CD14-positive monocyte (primary cell): ENCODE measurements at places on chromosomes 4 and X. TPM values are rescaled to one million over a fixed set of nuclear protein-coding genes. Genes with fewer than 3 reads are reported as not detected.

Gene NAA15
- polyA plus RNA-seq, result 8.8 TPM

GRCh38 chr4:125702406-125702805 lies 387.7 kb downstream of the FAT4 start:
- no peaks in the 10 kb centered on the region for H3K36me3 ChIP-seq
- no peaks in the 10 kb centered on the region for H3K27me3 ChIP-seq
- H3K4me1 ChIP-seq, result no peaks in the 10 kb centered on the region
- H3K27ac ChIP-seq, result no peak overlapping the region

Gene C4orf50
- not detected for polyA plus RNA-seq

Gene NAT8L
- polyA plus RNA-seq, result 0.01 and 0.03 TPM in 2 replicates

Gene NUDT10
- not detected in 2 replicates for polyA plus RNA-seq

Gene USP46
- polyA plus RNA-seq, result 2.3 TPM

- H3K36me3 ChIP-seq, result no peaks in the 10 kb centered on the region
- DNase-seq, result no peak
- H3K27ac ChIP-seq, result no peak overlapping the region
- no peaks in the 10 kb centered on the region for H3K27me3 ChIP-seq
- H3K4me1 ChIP-seq, result no peaks in the 10 kb centered on the region
- H3K4me3 ChIP-seq, result no peak overlapping the region
These were observed 203.1 kb downstream of the FBXO8 start for GRCh38 chr4:174080361-174080760.

DNA sequence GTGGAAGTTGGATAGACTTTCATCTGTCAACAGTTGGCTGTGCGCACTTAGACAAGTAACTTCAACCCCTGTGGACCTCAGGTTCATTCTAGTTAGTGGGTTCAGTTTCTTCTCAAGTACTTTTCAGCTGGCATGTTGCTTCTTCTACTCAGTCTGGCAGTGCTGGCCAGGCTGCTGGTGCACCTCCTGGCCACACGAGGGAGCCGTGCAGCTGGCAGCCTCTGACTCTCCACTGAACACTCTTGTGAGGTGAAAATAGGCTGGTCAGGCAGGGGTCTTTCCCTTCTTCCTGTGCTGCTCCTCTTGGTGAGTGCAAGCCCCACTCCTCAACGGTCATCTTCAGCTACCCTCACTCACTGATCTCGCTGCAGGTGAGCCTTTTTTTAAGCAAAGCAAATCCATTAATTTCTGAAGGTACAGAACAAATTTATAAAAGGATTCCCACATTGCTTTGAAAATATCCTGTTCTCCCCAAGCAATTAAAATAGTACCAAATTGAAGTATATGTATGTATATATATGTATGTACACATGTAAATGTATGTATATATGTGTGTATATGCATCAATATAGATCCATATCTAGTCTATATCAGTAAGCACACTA lies 30.6 kb downstream of the LONRF3 start:
- H3K4me1 ChIP-seq, result no peaks in the 10 kb centered on the region
- H3K27me3 ChIP-seq, result no peaks in the 10 kb centered on the region
- no peak overlapping the region for H3K27ac ChIP-seq

GRCh38 chr4:131119661-131120060 lies 2023.7 kb downstream of the C4orf33 start:
- no peak overlapping the region for H3K27ac ChIP-seq
- no peaks in the 10 kb centered on the region for H3K36me3 ChIP-seq
- no peaks in the 10 kb centered on the region for H3K27me3 ChIP-seq
- no peaks in the 10 kb centered on the region for H3K4me1 ChIP-seq

GRCh38 chr4:53861856-53862610 lies 202.4 kb downstream of the CHIC2 start:
- no peak overlapping the region for H3K4me3 ChIP-seq
- DNase-seq, result no peak
- H3K27me3 ChIP-seq, result no peaks in the 10 kb centered on the region
- no peak overlapping the region for H3K27ac ChIP-seq
- no peaks in the 10 kb centered on the region for H3K36me3 ChIP-seq

Gene MID1IP1
- polyA plus RNA-seq, result 48.4 TPM

DNA sequence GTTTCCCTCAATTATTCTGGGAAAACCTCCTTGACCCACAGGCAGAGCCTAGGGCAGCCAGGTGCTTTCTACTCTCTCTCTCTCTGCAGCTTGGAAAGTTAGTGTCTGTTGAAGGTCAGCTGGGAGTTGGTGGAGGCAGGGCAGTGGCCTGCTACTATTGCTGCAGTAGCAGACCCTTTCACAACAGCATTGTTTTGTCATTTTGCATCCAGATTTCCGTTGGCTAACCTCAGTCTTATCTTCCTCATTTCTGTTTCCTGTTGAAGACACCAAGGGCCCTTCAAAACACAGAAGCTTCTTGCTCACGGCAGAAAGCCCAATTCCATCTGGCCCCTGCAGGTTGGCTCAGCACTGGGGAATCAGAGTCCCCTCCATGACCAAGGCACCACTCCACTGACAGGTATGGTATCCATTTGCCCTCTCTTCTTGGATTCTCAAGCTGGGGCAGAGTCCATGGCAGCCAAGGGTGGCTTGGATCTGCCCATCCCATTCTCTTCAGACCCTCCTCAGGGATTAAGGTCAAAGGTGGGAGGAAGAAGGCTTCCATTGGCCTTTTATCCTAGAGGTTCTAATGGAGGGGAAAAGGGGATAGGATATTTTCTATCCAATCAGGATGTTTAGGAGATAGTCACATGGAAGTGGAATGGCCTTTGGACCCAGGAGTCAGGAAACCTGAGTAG lies 24.6 kb downstream of the VSIG4 start:
- H3K36me3 ChIP-seq, result peaks cover 38% of the 10 kb centered on the region
- H3K4me3 ChIP-seq, result peak overlapping the region; percentile 92
- no peaks in the 10 kb centered on the region for H3K27me3 ChIP-seq
- H3K27ac ChIP-seq, result peak overlapping the region; percentile 90
- peaks cover 100% of the 10 kb centered on the region for H3K4me1 ChIP-seq

Gene XAGE5
- not detected in 2 replicates for polyA plus RNA-seq

Gene MAP7D3
- polyA plus RNA-seq, result 3.4 TPM

Gene HSFX3
- polyA plus RNA-seq, result not detected in 2 replicates

DNA sequence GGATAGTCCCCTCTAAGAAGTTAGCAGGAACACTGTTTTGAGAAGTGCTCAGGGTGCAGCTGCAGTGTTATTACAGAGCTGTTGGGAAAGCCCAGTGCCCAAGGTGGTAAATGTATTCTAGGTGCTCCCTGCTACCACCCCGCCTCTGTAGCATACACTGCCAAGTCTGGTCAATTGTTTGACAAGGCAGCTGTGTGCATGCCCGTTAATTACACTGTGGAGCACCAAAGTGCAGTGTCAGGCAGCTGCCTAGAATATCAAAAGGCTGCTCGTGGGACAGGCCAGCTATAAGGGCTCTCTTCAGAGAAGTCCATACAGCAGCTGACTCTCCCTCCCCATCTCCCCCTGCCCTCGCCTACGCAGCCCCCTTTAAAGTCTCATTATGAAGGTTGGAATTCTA lies 99.9 kb upstream of the KLHL13 start:
- no peaks in the 10 kb centered on the region for H3K36me3 ChIP-seq
- peaks cover 39% of the 10 kb centered on the region for H3K4me1 ChIP-seq
- H3K4me3 ChIP-seq, result no peak overlapping the region
- no peak for DNase-seq
- no peaks in the 10 kb centered on the region for H3K27me3 ChIP-seq

GRCh38 chr4:177161781-177162180 lies 147.9 kb upstream of the NEIL3 start:
- no peaks in the 10 kb centered on the region for H3K27me3 ChIP-seq
- no peak overlapping the region for H3K4me3 ChIP-seq
- DNase-seq, result no peak
- no peak overlapping the region for H3K27ac ChIP-seq
- no peaks in the 10 kb centered on the region for H3K36me3 ChIP-seq
- no peaks in the 10 kb centered on the region for H3K4me1 ChIP-seq

- no peak overlapping the region for H3K27ac ChIP-seq
- H3K36me3 ChIP-seq, result no peaks in the 10 kb centered on the region
These were observed 702 bp downstream of the KLHL5 start for GRCh38 chr4:39062770-39063097.

DNA sequence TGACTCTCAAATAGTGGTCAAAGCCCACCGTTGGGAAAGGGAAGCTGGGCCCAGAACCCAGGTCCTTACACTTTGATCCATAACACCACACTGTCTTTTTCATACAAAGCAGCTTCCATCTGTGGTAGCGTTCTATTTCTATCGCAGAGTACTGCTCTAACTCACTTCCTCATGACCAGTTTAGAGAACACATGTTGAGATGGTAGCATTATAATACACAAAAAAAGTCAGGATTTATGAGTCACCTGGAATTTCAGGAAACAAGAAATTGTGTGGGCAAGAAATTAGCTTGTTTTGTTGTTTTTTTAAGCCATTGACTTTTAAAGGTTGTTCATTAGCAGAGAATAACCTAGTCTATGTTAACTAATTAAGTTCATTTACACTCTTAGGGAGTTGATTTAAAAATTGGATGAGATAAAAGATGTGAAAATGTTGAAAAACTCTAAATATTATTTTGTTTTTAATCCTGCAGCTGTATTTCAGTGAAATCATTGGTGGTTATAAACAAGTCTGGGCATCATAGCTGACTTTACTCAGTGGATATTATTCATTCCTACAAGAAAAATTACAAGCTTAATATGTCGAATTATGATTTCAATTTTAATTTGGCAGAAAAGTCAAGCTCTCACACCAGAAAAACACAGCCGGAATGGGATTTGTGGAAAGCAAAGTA lies 1011.1 kb upstream of the HS3ST1 start:
- H3K27ac ChIP-seq, result no peak overlapping the region
- H3K27me3 ChIP-seq, result no peaks in the 10 kb centered on the region
- H3K36me3 ChIP-seq, result no peaks in the 10 kb centered on the region
- no peaks in the 10 kb centered on the region for H3K4me1 ChIP-seq
- DNase-seq, result no peak

Gene SSX1
- polyA plus RNA-seq, result not detected in 2 replicates
